ENCODE measurements at places on chromosomes 16 and 17. TPM values are rescaled to one million over a fixed set of nuclear protein-coding genes. Genes with fewer than 3 reads are reported as not detected.

PEX12 gene
- polyA plus RNA-seq: 4.8 TPM

SLC38A8 gene
- polyA plus RNA-seq: 0.66 TPM

ITGB4 gene
- 79.0 TPM for polyA plus RNA-seq

HOXB3 gene
- 3.3 TPM for polyA plus RNA-seq

DNAH2 gene
- 0.07 TPM for polyA plus RNA-seq

SLC47A1 gene
- 1.4 TPM for polyA plus RNA-seq

ACAP1 gene
- polyA plus RNA-seq: 364 TPM

RNF43 gene
- polyA plus RNA-seq: 2.2 TPM

Data from thymus (tissue), 14 donors.